ENCODE measurements at places on chromosomes 12 and 14.

- DNase-seq: no peak
Measured at GRCh38 chr14:52937306-52937705, 13.5 kb downstream of the FERMT2 start.

DNA sequence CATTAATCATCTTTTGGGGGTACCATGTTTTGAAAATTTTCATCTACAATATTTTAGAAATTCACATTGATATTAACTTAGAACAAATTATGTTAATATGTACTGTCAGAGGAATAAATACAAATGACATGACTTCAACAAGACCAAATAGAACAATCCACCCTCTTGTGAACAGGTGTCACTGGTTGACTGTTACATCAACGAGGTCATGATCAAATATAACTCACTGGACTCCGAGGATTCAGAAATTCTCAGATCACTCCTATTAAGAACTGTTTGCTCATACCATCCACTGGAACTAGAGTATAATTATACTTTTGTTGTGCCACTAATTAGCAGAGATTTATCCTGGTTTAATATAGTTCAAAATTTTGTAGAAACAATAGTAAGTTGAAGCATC is 318.8 kb downstream of the PRKD1 start:
- DNase-seq: no peak

DNA sequence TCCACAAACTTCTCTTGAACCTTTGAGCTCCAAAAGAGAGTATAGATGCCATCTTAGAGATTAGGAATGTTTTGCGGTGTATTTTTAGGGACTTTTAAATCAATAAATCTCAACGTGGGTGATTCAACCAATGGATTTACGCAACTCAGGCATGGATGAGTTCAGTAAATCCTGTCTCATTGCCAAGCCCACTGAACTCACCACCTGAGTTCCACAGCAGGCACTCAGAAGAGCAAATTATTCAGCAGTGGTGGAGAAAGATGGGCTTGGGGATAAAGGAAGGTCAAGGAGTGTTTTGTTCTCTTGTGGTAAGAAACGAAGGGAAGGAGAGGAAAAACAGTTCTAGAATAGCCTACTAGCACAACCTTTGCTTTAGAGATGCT is 68.7 kb upstream of the HMGA2 start:
- DNase-seq: no peak

- DNase-seq: no peak
Measured at GRCh38 chr12:64544371-64545080, 65.8 kb upstream of the RASSF3 start.

DNA sequence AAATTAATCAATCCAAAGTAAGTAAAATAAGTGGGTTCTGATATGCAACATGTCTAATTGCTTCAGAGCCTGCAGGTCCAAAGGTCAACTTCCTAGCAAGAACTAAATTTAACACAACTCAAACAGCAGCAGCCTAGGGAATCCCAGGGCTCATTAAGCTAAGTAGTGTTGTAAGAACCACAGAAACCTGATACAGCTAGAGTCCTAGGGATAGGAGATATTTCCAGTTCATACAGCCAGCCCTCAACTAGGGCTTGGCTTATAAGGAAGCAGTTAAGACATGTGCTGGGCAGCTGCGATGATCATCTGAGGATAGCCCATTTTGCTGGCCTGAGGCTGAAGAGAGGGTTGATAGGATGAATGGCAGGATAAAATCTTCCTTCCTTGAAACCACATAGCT is at the start of gene OR4Q3:
OR4Q3 (plus strand) TSS at position 316 of the 400 bp plus-strand sequence.
- no peak for DNase-seq

DNA sequence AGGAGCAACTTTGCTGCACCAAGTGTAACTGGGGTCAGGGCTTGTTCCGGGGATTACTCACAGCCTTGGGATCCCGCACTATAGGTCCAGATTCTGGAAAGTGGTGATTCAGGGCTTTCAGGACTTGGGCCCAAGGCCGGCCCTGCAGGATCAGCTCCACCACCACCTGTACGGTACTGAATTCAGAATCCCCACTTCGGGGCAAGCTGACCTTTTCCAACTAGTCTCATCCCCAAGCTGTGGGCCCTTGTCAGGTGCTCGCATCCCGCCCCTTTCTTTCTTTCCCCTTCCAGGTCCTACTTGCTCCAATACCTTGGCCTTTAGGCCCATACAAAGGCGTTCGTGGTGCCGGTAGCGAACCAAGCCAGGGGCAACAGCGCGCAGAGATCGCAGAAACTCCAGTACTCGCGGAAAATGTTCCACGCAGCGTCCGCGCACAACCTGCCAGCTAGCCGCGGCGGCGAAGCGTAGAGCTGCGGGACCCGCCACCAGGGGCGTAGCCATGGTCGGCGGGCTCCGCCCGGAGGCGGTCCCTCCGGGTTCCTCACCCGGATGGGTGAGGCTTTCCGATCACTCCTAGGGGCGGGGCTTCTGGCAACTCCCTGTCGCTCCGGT is 487 bp downstream of the TINF2 start:
- DNase-seq: peak; percentile 97

DNA sequence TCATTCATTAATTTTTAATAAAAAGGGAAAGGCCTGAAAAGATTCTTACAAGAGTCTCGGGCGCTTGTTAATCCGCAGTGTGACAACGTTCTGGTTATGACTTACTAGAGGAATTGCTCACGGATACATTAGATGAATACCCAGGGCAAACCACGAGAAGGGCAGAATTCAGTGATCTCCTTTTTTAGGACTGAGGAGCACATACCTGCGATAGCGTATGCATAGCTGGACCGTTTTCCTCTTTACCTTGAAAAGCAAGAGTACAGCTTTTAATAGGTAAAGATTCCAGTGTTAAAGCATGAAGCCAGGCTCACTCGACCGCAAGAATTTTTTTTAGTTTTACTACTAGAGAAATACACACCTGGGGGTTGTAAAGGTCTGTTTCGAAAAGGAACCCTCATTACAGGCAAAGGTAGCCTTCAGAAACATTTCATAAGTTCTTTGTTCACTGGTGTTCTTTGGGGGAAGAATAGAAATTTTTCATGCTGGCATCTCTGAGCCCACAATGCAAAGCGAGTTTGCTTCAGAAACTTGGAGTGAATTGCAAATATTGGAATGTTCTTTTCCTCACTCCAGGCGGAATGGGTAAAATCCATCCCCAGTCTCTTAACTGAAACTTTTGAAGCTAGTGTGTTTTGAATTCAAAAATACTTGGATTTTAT is 953 bp downstream of the MAPK1IP1L start:
- no peak for DNase-seq

DNA sequence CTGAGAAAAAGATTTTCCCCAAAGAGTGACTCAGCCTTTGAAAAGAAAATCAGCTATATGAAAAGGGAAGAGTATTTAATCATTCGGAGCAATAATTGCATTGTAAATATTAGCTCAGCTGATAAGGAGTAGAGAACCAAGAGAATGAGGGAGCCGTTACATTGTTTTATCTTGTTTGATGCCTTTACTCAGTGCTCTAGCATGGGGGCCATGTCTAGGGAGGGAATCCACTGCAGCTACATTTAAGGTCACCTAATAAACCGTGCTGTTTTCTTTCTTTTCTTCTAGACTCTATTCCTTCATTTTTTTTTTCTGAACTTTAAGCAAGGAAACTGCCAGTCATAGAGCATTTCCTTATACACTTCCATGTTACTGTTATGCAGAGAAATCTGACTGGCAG is 447.0 kb downstream of the DIO2 start:
- DNase-seq: no peak

DNA sequence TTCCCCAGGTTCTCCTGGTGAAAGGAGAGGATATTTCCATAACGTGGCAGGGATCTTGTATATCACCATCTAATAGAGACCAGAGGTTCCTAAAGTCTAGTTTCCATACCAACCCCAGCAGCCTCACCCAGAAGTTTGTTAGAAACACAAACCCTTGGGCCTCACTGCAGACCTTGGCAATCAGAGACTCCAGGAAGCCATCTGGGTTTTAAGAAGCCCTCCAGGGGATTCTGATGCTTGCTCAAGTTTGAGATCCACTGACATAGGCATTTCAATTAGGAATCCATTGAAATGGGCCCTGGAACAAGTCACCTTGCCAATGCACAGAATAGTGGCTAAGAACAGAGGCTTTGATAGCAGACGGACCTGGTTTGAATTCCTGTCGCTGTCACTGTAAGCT is 2.2 kb upstream of the CMKLR1 start:
- DNase-seq: no peak

- no peak for DNase-seq
Measured at GRCh38 chr12:92574051-92574783, 128.6 kb upstream of the PLEKHG7 start.

DNA sequence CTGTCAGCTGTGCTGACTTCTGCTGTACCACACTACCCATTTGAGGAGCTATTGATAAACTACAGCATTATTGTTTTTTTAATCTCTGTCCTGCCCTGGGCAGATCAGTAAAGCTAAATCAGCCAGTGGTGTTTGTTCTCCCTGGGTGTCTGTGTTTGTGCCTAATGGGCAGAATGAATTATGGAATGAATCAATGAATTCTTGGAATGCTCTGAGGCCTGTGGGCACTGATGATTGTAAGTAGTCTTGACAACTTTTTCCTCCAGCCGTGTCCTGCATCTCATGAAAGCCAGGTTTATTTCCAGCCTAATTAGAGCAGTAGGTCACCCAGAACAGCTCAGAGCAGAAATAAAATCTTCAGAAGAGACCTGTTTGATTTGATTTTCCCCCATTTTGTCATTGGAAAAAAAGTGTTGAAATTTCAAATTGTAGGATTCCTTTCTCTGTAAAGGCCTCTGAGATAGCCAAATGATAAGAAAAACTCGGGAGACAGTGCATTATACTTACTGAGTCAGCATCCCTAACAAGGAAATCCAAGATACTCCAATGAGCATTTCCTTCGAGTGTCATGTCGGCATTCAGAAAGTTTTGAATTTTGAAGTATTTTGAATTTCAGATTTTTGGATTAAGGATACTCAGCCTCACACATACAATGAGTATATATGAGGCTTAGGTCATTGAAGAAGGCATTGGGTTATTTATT is 19.4 kb upstream of the EVL start:
- no peak for DNase-seq

DNA sequence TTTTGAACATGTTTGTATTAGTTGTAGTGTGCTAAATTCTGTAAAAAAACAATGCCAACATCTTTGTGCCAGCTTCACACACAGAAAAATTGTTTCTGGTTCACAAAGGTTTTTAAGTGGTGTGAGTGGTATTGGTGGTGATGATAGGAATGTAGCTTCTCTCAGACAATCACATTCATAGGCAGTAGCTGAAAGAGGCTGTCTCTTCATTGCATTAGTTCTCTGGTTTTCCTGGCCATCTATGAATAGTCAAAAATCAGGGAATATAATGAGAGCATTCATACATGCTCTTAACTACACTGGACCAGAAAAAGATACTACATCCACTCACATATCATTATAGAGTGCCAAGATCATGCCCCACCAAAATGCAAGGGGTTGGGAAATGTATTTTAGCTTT is 433.5 kb downstream of the FLRT2 start:
- no peak for DNase-seq

GRCh38 chr12:123346946-123347345 is 17.7 kb downstream of the SBNO1 start:
- DNase-seq: no peak

- DNase-seq: no peak
Measured at GRCh38 chr14:64717870-64718269, 13.6 kb downstream of the PLEKHG3 start.

DNA sequence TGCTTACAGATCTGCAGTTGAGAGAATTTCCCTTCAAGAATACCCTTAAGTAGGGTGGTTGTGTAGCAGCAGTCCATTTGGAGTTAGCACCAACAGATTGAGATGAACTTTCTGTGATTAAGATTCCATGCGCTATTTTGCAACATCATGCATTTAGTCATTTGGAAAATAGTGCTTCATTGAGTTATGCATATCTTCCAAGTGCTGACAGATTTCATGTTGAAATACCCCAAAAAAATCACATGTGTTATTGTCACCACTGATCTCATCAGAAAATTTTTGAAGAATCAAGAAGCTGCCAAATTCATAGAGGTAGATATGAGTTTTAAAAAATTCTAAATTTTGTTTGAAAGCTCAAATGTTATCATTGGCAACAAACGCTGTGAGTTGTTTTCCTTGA is 35.5 kb upstream of the OSBPL8 start:
- no peak for DNase-seq

GRCh38 chr12:49733219-49734017 is 7.9 kb upstream of the TMBIM6 start:
- no peak for DNase-seq

- no peak for DNase-seq
Measured at GRCh38 chr12:71870416-71870815, 30.9 kb downstream of the TBC1D15 start.

GRCh38 chr12:2826721-2827515 is 7.9 kb downstream of the NRIP2 start:
- no peak for DNase-seq

DNA sequence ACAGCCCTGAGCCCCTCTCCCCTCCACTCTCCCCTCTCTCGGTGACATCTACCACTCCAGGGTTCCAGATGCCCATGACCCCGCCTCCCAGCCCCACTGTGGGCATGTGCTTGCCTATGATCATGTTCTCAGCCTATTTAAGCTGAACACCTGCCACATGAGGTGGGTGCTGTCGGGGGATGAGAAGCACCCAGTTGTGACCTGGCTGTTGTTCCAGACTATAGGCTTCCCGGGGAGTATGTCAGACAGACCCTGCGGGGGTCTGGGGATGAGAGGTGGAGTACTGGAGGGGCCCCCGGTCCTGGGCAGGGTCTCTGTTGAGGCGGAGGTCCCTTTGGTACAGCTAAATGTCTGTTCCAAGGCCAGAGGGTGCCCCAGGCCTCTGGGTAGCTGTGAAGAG is 6.0 kb downstream of the VSX2 start:
- DNase-seq: no peak

GRCh38 chr12:121822393-121823100 is 18.7 kb downstream of the SETD1B start:
- DNase-seq: no peak

- no peak for DNase-seq
Measured at GRCh38 chr14:95323917-95324316, 4.2 kb upstream of the CLMN start.

GRCh38 chr14:104799244-104800014 is 1.5 kb upstream of the ZBTB42 start:
- no peak for DNase-seq

DNA sequence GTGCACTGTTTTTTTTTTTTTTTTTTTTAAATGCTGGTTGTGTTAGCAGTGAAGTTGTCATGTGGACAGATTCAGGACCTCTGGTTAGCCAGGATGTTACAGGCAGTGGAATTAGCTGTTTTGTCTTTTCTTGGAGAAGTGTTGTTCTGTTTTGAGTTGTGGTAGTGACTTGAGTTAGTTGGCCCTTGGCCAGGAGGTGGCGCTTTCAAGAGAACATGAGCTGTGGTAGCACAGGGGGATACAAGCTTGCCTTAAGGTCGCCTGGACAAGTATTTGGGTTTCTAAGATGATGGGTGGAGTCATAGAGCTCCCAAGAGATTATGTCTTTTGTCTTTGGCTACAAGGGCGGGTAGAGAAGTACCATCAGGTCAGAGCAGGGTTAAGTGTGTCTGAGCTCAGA is 33.3 kb upstream of the CCDC198 start:
- no peak for DNase-seq

DNA sequence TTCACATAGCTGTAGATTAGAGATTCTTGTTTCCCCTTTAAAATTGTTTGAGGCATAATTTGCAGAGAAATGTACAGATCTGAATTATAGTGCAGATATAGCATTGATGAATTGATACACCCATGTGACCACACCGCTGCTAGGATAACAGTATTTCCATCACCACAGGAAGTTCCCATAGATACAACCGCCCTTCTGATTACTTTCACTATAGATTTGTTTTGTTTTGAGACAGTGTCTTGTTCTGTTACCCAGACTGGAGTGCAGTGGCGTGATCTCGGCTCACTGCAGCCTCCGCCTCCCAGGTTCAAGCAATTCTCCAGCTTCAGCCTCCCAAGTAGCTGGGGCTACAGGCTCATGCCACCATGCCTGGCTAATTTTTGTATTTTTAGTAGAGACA is 8.8 kb upstream of the ASPG start:
- no peak for DNase-seq

Measured in CD8-positive, alpha-beta memory T cell (primary cell).